ENCODE measurements at places on chromosomes 6 and 20. TPM values are rescaled to one million over a fixed set of nuclear protein-coding genes. Genes with fewer than 3 reads are reported as not detected.
A peak's percentile ranks its signal among the peaks of the same experiment; 100 is the strongest.

The THBD gene
- total RNA-seq: 0.26 TPM

The PPDPF gene
- 241 TPM for total RNA-seq

The BPI gene
- total RNA-seq: not detected

The TMEM170B gene
- total RNA-seq: 1.3 TPM

The FKBP5 gene
- total RNA-seq: 25.2 TPM

The NRSN1 gene
- total RNA-seq: not detected

The SCUBE3 gene
- 1.6 TPM for total RNA-seq

The TP53RK gene
- total RNA-seq: 13.7 TPM

The TSPO2 gene
- total RNA-seq: not detected

The SCRT2 gene
- total RNA-seq: not detected

The HLA-DQA2 gene
- total RNA-seq: not detected

The HLA-DOA gene
- 0.08 TPM for total RNA-seq

DNA sequence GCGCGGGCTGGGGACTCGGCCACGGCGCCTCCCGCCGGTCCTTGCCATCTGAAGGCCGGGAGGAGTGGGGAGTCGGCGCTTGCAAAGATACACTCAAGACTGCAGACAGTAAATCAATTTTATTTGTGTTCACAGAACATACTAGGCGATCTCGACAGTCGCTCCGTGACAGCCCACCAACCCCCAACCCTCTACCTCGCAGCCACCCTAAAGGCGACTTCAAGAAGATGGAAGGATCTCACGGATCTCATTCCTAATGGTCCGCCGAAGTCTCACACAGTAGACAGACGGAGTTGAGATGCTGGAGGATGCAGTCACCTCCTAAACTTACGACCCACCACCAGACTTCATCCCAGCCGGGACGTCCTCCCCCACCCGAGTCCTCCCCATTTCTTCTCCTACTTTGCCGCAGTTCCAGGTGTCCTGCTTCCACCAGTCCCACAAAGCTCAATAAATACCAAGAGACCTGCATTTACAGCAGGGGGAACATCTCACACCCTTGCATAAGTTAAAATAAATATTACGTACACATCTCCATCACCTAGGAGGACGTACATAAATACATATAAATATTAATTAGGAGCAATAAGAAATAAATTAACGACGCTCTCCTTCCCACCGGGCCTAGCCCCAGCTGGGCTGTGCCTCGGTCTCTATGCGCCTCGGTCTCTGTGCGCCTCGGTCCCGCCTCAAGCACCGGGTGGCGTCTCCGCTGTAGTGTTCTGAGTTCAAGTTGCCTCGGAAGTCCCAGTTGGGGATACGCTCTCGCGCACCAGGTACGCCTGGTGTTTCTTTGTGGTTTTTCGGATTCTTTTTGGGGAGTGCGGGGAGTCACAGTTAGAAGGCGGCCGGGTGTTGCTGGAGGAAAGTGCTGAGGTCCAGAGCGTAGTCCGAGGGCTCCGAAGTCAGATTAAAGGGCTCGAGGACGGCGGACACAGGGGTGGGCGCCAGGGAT is 889 bp upstream of the FLOT1 start:
- DNase-seq: no peak
- no peaks in the 10 kb centered on the region for H3K27me3 ChIP-seq
- peaks cover 44% of the 10 kb centered on the region for H3K4me1 ChIP-seq
- H3K27ac ChIP-seq: peak overlapping the region; percentile 97
- peaks cover 18% of the 10 kb centered on the region for H3K36me3 ChIP-seq

GRCh38 chr6:163469459-163469985 is 55.0 kb downstream of the QKI start:
- no peak overlapping the region for H3K27ac ChIP-seq
- H3K4me3 ChIP-seq: no peak overlapping the region
- no peaks in the 10 kb centered on the region for H3K4me1 ChIP-seq
- H3K27me3 ChIP-seq: no peaks in the 10 kb centered on the region
- DNase-seq: no peak
- peaks cover 2% of the 10 kb centered on the region for H3K36me3 ChIP-seq

DNA sequence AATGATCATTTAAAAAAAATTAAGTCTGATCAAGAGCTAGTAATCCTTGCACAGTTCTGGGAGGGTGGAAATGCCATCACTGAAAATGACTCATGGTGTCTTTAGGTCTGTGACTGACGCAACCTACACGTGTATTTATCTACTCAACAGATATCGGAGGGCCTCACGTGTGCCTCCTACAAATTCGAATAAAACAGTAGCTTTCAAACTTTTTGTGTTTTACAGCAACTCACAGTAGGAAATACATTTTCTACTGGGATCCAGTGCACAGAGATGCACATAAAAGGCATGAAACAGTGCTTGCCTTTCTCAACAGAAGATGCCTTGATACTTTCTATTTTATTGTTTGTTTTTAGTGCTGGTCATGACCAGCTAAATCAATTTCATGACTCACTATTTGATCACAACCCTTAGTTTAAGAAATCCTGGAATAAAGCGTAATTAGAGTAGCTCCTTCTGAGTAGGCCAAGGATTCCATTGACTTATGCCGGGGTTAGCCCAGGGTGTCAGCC is 210.0 kb upstream of the SNX9 start:
- H3K27ac ChIP-seq: peak overlapping the region; percentile 78
- peak; percentile 94 for DNase-seq

DNA sequence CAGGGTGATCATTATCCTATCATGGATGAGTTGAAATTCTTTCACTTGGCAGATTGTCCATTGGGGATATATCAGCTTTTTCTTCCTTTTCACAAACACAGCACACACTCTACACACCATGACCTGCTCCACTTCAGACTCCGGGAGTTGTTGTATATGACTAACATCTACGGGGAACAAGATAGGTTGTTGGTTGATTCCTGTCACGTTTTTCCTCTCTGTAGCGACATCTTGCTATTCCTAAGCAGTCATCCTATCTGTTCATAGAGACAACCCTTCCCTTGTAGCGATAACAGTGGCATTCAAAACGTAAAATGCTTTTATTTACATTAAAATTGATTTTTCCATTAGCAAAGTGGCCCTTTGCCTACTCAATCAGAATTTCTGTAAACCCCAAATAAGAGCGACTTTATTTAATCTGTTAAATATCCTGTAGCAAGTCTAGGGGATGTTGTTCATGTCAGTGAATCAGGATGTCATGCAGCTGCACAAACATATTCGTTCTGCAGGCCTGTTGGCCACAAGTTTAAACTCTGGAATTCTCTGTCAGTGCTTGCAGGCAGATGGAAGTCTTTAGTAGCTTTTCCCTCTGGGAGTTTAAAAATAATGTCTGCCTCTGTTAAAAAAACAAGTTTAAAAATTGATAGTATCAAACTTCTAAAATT is 23.1 kb downstream of the PHACTR2 start:
- peak overlapping the region; percentile 36 for H3K27ac ChIP-seq
- no peak overlapping the region for H3K4me3 ChIP-seq
- no peaks in the 10 kb centered on the region for H3K36me3 ChIP-seq
- H3K4me1 ChIP-seq: peaks cover 20% of the 10 kb centered on the region
- no peaks in the 10 kb centered on the region for H3K27me3 ChIP-seq

DNA sequence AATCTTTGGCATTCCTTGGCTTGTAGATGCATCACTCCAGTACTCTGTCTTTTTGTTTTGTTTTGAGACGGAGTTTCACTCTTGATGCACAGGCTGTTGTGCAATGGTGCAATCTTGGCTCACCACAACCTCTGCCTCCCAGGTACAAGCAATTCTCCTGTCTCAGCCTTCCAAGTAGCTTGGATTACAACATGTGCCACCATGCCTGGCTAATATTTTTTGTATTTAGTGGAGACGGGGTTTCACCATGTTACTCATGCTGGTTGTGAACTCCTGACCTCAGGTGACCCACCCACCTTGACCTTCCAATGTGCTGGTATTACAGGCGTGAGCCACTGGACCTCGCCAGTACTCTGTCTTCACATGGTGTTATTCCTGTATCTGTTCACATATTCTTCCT is 35.8 kb upstream of the LGSN start:
- H3K27me3 ChIP-seq: no peaks in the 10 kb centered on the region
- H3K27ac ChIP-seq: no peak overlapping the region
- H3K36me3 ChIP-seq: no peaks in the 10 kb centered on the region
- DNase-seq: no peak
- no peak overlapping the region for H3K4me3 ChIP-seq

- H3K4me3 ChIP-seq: no peak overlapping the region
- H3K4me1 ChIP-seq: no peaks in the 10 kb centered on the region
- H3K27ac ChIP-seq: no peak overlapping the region
- H3K36me3 ChIP-seq: no peaks in the 10 kb centered on the region
Observed at GRCh38 chr6:25832670-25833069, 818 bp upstream of the SLC17A1 start.

DNA sequence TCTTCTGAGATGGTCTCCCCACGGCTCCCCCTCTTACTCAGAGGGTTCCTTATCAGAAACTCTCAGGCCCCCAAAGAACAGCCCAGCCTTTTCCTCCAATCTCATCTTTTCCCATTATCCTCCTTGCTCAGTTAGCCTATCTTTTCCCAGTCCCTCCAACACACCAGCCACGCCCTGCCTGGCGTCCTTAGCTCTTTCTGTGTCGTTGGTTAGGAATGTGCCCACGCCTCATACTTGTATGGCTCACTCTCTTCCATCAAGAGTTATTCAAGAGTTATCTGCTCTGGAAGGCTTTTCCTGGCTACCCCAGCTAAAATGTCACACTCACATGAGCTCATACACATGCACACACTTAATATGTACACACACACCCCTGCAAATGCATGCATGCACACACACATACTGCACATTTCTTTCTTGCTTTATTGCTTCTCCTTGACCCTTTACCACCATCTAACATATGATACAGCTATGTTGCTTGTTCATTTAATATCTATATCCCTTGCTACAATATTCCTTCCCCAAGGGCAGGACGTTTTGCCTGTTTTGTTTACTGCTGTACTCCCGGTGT is 37.6 kb downstream of the SLC2A10 start:
- no peak overlapping the region for H3K27ac ChIP-seq
- H3K4me1 ChIP-seq: no peaks in the 10 kb centered on the region
- H3K4me3 ChIP-seq: no peak overlapping the region
- H3K27me3 ChIP-seq: peaks cover 14% of the 10 kb centered on the region

- H3K36me3 ChIP-seq: no peaks in the 10 kb centered on the region
- no peak overlapping the region for H3K4me3 ChIP-seq
- H3K27ac ChIP-seq: no peak overlapping the region
- no peaks in the 10 kb centered on the region for H3K4me1 ChIP-seq
- H3K27me3 ChIP-seq: no peaks in the 10 kb centered on the region
Observed at GRCh38 chr6:74280130-74280692, 584.2 kb downstream of the CD109 start.

- H3K27me3 ChIP-seq: no peaks in the 10 kb centered on the region
- no peak for DNase-seq
- no peaks in the 10 kb centered on the region for H3K4me1 ChIP-seq
- no peak overlapping the region for H3K27ac ChIP-seq
Observed at GRCh38 chr6:144653885-144654505, 368.9 kb downstream of the UTRN start.

- H3K27me3 ChIP-seq: no peaks in the 10 kb centered on the region
- no peaks in the 10 kb centered on the region for H3K4me1 ChIP-seq
- no peaks in the 10 kb centered on the region for H3K36me3 ChIP-seq
- H3K27ac ChIP-seq: no peak overlapping the region
- H3K4me3 ChIP-seq: no peak overlapping the region
Observed at GRCh38 chr6:139161817-139162284, 27.0 kb downstream of the HECA start.

GRCh38 chr6:101722471-101722870 is 329.0 kb downstream of the GRIK2 start:
- no peak for DNase-seq
- H3K4me3 ChIP-seq: no peak overlapping the region
- H3K4me1 ChIP-seq: peaks cover 4% of the 10 kb centered on the region
- H3K36me3 ChIP-seq: no peaks in the 10 kb centered on the region

GRCh38 chr6:1575210-1576041 is 34.3 kb upstream of the FOXC1 start:
- H3K4me3 ChIP-seq: no peak overlapping the region
- H3K27me3 ChIP-seq: no peaks in the 10 kb centered on the region
- no peak overlapping the region for H3K27ac ChIP-seq

DNA sequence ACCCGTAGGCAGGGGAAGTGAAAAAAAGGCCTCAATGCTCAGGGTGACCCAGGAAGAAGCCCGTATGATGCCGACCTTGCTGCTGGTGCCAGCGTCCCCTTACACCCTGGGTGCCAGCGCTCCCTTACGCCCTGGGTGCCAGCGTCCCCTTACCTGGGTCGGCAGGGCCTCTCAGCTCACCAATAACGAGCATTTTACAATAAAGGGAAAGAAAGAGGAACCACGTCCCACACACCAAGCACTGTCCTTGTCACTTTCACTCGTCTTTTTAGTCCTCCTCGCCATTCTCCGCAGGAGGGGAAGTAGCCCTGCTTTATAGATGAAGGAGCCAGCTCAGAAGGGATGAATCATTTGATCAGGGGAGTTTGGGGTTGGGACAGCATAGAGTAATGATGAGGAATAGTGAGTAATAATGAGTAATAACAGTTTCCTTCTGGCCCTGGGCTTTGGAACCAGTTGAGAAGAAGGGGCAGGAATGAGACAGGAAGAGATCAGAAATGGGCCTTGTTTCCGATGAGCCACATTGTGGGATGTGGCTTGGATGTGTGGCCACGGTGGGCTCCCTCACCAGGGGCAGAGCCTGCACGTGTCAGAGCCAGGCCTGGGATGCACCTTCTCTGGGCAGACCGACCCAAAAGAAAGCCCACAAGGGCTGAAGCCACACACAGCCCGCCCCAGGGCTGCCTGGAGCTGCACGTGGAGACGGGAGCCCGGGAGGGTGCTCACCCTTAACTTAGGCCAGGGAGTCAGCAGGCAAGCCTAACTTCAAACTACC is 75.7 kb downstream of the SYNJ2 start:
- peaks cover 37% of the 10 kb centered on the region for H3K4me1 ChIP-seq
- H3K4me3 ChIP-seq: no peak overlapping the region
- no peaks in the 10 kb centered on the region for H3K27me3 ChIP-seq
- H3K27ac ChIP-seq: peak overlapping the region; percentile 65
- peaks cover 7% of the 10 kb centered on the region for H3K36me3 ChIP-seq

DNA sequence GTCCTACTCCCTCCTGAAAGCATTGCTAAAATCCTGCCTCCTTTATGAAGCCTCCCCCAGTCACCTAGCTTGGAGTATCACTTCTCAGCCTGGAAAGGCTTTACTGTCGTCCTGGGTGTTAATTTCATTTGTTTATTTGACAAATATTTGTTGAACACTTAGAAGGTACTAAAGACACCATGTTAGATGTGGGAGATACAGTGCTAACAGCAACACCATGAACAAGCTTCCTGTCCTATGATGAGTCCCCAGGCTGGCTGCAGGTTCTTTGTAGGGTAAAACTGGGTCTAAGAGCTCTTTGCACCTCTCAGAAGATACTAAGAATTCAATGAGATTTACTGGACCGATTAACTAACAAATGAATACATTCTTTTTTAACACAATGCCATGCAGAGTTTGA is 109.2 kb upstream of the TMEM170B start:
- no peak overlapping the region for H3K27ac ChIP-seq
- H3K4me3 ChIP-seq: no peak overlapping the region
- H3K4me1 ChIP-seq: no peaks in the 10 kb centered on the region
- no peaks in the 10 kb centered on the region for H3K36me3 ChIP-seq
- DNase-seq: no peak

GRCh38 chr6:169638915-169639314 is 62.9 kb downstream of the WDR27 start:
- no peaks in the 10 kb centered on the region for H3K4me1 ChIP-seq
- peaks cover 6% of the 10 kb centered on the region for H3K36me3 ChIP-seq
- no peak overlapping the region for H3K4me3 ChIP-seq
- no peak overlapping the region for H3K27ac ChIP-seq

- no peaks in the 10 kb centered on the region for H3K36me3 ChIP-seq
- H3K27ac ChIP-seq: no peak overlapping the region
- H3K4me1 ChIP-seq: no peaks in the 10 kb centered on the region
- no peaks in the 10 kb centered on the region for H3K27me3 ChIP-seq
- DNase-seq: peak; percentile 24
Observed at GRCh38 chr6:24205020-24205492, 79.0 kb downstream of the NRSN1 start.

All from Panc1 (cell line).